Mesothelial cell of epicardium (in vitro differentiated cells): ENCODE measurements at places on chromosomes 16 and 17.

DNA sequence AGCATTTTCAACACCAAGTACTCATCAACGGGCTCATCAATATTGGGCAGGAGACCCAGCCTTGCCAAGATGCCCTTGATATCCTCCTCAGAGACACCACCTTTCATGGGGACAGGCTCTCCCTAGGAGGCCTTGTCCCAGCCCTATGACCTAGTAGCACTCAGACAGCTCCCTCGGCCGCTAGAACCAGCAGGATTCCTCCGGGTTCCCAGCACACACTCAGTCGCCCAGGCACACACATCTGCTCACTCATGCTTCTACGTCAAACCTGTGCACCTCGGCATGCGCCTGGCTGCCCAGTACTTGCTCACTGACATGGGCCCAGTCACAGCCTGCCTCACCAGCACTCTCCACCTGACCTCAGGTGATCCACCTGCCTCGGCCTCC, 17.0 kb downstream of the SRCIN1 start:
- DNase-seq = no peak

- no peak for DNase-seq
Measured at GRCh38 chr16:66948134-66948836, 12.8 kb upstream of the CES3 start.

GRCh38 chr17:39618246-39618913, 8.4 kb upstream of the PPP1R1B start:
- no peak for DNase-seq

- DNase-seq = no peak
Measured at GRCh38 chr17:63439687-63440086, 6.4 kb downstream of the CYB561 start.

DNA sequence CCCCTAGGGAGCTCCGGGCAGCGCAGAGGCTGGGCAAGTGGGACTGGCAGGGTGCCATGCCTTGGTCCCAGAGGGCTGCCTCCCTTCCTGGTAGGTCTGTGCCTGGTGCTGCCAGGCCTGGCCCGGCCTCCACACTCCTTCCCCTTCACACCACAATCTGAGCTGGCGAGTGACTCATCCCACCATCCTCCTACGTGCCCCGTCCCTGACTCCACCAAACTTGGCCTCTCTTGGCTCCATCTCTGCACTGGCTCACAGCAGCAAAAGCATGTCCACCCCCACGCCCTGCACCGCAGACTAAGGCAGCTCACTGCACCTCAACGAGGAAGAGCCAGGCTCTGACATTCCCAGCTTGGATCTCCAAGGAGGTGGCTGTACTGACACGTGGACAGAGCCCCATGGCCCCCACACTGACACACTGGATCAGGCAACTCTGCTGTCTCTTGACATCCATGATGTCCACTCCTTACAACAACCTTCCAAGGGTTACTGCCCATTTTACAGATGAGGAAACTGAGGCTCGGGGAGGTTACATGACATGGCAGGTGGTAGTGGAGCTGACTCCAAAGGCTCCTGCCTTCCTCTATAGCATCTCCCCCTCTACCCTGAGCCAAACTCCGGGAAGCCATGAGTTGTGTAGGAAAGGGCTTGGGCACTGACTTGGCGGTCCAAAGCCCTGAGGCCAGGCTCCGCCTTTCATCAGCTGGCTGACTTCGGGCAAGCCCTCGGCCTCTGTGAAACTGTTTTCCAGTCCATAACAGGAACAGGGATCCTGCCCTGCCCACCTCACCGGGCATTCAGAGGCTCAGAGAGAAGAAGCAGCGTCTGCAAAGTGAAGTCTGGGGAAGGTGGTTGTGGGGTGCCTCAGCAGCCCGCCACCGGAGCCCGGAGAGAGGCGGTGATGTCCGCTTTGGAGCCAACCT, 20.1 kb upstream of the KRT19 start:
- DNase-seq = no peak

DNA sequence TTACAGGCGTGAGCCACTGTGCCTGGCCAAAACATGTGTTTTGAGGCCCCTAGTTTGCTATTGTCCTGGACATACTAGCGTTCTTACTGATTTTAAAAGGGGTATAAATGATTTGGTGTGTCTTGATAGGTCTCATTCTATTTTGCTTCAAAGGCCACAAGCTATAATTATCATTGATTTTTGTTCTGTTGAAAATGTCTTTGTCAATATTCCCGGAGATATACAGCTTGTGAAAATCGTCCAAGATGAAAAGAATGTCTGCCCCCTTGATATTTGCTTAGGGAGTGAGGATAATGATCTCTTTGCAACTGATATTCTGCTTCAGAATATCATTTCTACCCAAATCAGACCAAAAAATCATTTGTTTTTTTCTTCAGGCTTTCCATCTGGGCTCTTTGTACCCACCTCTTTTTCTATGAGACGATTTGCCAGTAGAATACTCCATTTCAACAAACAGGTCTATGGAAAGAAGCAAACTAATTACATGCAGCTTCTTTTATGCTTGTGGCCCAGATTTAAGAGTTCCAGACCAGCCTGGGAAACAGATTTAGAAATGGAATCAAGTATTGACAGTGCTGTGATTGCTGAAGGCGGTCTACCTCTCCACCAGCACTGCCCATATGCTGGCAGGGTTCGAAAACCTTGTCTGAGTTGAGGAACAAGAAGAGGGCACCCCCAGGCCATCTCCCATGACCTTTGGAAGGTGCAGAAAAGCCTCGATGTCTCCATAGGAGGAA, 14.1 kb upstream of the ST6GALNAC1 start:
- no peak for DNase-seq

- no peak for DNase-seq
Measured at GRCh38 chr17:43578699-43579565, 32.8 kb upstream of the ETV4 start.
